ENCODE measurements at places on chromosomes 3 and 15.

GRCh38 chr15:96362755-96363651 is 32.5 kb downstream of the NR2F2 start:
- no peak for DNase-seq

DNA sequence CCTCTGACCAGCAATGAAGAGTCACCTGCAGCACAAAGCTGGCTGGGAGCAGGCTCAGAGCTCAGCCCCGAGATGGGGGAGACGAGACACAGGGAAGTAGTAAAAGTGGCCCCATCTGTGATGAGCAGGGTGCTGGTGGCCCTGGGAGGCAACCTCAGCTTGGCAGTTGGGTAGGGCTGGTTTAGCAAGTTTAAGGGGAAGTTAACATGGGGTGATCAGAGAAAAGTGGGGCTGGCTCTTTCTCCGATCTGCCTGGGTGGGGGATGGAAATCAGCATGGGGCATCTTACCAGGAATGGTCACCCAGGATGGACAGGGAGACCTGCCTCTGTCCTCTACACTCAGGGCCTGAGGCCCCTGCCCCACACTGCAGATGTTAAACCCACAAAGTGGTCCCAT is 29.9 kb upstream of the SFMBT1 start:
- DNase-seq: no peak

DNA sequence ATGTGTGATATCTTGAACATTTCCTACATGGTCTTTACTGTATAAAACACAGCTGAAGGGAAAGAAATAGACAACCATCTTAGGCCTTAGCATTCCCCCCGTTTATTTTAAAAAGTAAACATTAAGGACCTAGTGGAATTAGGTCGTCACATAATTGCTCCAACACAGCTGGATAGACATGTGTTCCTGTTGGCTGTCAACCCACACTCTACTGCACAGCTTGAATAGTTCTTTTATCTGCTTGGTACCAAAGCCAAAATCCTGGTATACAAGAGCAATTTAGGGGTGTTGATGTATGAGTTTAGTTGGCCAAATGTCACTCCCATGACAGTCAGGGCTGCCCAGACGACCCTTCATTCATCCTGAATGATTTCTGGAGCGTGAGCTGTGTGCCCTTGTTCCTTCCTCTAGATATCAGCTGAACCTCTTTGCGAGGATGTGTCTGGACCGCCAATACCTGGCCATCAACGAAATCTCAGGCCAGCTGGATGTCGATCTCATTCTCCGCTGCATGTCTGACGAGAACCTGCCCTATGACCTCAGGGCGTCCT is 179.7 kb downstream of the ITPR1 start:
- DNase-seq: no peak

DNA sequence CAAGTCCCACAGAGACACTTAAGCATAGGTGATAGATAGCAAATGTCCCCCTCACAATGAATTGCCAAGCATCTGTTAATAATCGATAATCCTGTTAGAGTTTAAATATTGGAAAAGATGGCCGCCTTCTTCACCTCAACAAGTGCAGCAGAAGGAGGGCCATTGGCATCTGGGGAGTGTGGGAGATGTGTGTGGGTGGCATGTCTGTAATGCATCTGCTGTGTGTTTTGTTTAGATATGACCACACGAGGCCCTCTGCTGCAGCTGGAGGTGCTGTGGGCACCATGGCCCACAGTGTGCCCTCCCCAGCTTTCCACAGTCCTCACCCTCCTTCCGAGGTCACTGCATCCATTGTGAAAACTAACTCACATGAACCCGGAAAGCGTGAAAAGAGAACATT is 12.9 kb downstream of the MKRN2 start:
- no peak for DNase-seq

- DNase-seq: no peak
These were observed 620.3 kb upstream of the AGTR1 start for GRCh38 chr3:148077318-148077923.

- DNase-seq: no peak
These were observed 40.7 kb downstream of the CYP11A1 start for GRCh38 chr15:74326746-74327145.

DNA sequence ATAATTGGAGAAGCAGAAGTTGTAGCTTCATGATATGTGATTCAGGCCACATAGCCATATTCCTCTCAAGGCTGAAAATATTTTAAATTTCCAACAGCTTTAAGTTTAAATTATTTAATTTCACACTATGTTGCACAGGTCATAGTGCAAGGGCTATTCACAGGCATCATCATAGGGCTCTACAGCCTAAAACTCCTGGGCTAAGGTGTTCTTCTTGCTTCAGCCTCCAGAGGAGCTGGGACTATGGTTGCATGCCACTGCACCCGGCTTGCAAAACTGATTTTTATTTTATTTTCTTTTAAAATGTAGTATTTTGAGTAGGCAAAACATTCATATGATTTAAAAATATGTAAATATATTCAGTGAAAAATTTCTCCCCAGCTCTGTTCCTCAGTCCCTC is 6.0 kb upstream of the CEP97 start:
- no peak for DNase-seq

DNA sequence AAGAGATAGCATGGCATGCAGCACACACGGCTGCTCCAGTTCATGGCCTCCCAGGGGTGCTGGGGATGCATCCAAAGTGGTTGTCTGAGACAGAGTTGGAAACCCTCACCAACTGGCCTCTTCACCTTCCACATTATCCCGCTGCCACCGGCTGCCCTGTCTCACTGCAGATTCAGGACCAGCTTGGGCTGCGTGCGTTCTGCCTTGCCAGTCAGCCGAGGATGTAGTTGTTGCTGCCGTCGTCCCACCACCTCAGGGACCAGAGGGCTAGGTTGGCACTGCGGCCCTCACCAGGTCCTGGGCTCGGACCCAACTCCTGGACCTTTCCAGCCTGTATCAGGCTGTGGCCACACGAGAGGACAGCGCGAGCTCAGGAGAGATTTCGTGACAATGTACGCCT is 4.8 kb downstream of the CIB1 start:
- no peak for DNase-seq

GRCh38 chr3:131303848-131304247 is 77.7 kb upstream of the NUDT16 start:
- no peak for DNase-seq

- no peak for DNase-seq
These were observed 793 bp downstream of the PCOLCE2 start for GRCh38 chr3:142888099-142888480.

GRCh38 chr3:117291476-117291875 is 581.9 kb downstream of the TUSC7 start:
- no peak for DNase-seq

DNA sequence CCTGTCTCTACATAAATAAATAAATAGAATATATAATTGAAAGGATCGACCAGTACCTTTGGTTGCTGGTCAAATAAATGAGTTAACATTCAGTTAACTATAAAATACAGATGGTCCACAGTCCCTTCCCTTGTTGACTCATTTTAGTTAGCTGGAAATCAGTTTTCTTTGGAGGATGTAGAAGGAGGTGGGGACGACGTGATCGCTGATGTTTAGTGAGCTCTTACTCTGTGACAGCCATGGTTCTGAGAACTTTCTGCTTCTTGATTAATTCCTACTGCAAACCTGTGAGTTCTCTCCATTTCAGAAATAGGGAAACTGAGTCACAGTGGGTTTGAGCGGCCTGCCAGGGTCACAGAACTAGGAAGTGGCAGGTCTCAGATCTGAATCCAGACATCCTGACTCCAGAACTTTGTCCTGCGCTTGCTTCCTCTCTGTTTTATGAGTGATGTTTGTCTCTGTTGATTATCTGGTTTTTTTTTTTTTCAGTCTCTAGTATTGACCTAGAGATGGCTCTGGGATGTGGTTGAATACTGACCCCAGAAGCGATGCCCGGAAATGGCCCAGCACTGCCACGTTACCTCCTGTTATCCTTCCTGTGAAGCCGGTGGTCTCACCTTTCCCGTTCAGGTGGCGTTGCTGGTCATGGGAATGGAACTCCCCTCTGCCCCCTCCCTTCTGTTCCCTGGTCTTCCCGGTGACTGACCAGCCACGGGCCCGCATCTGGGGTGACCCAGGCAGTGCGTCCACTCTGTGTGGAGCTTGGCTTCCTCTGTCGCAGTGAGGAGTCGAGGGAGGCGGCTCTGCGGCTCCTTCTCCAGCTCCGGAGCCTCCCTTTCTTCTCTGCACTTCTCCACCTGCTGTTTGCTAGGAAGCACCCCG is 18.2 kb downstream of the SYNM start:
- no peak for DNase-seq

DNA sequence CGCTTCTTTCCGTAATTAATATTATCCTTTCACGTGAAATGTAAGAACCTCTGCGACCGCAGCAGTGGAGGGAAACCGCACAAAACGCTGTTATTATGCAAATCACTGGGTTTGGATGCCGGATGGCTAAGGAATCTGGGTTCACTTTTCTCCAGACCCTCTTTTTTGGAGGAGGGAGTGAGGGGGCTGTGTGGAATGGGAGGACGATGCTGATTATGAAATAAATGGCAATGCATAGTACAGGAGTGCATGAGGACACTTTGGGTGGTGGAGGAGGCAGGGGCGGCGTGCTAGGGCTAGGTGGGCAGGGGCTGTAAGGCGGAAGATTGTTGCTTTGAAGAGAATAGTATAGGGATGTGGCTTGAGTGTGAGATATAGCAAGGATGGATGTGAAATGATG is 1.8 kb downstream of the CADM2 start:
- DNase-seq: no peak

GRCh38 chr3:42964266-42964665 is 14.8 kb upstream of the GASK1A start:
- no peak for DNase-seq

GRCh38 chr3:128094295-128095151 is 29.1 kb downstream of the RUVBL1 start:
- DNase-seq: no peak

DNA sequence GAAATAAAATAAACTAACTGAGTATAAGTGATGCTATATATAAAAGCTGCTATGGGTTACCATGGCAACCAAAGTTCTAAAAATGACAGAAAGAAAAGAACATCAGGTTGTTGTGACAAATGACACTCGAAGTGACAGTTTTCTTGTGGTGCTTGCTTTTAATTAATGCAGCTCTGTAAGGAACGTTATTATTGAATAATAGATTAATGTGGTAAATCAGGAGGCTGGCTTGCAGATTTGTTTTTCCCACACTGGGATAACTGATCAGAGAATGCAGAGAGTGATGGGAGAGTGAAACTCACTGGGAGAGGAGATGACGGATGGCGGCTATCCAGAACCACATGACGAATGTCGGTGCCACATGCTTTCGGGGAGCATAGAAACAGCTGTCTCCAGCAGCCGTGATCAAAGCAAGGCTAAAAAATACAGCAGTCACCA is 207.0 kb upstream of the ATP10A start:
- DNase-seq: no peak

GRCh38 chr15:82995938-82996337 is 9.9 kb downstream of the RAMAC start:
- DNase-seq: no peak

GRCh38 chr3:133871368-133872090 is 24.2 kb downstream of the RAB6B start:
- no peak for DNase-seq

- no peak for DNase-seq
These were observed 172.9 kb upstream of the BCL6 start for GRCh38 chr3:187918081-187918644.

GRCh38 chr3:188529228-188529627 is 375.3 kb downstream of the LPP start:
- no peak for DNase-seq

DNA sequence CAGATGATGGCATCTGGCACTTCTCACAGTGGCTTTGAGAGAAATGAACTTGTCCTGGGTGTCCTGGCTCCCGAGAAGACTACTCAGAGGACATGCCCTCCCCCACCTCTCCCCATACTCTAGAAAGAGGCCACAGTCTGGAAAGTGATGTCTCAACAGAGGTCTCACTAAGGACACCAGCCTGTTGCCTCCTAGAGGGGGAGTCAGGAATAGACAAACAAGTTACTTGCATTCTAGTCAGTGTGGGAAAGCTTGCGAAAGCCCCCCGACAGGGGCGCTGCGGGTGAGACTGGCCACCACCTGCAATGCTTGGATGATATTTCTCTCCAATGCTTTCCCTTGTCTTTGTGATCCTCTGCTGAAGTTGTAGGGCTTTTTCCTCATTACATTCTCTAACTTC is 17.2 kb downstream of the B4GALT4 start:
- DNase-seq: no peak

GRCh38 chr15:38531509-38531908 is 33.1 kb downstream of the RASGRP1 start:
- DNase-seq: peak; percentile 47

- DNase-seq: no peak
These were observed 203.3 kb downstream of the TP63 start for GRCh38 chr3:189834462-189834861.

DNA sequence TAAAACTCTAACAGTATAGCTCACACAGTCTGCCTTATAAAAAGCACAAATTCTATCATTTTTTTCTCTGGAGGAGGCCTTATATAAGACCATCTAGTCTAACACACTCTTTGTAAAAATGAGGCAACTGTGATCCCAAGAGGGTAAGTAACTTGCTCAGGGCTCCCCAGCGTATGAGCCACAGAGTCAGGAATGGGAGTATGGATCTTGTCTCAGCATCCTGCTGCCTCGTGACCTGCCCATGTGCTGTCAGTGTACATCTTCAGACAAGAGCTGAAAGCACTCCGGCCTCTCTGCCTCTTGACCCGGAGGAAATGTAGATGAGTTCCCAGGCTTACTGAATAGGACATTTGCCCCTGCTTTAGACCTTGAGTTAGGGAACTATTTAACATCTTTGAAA is 28.4 kb upstream of the MEF2A start:
- no peak for DNase-seq

DNA sequence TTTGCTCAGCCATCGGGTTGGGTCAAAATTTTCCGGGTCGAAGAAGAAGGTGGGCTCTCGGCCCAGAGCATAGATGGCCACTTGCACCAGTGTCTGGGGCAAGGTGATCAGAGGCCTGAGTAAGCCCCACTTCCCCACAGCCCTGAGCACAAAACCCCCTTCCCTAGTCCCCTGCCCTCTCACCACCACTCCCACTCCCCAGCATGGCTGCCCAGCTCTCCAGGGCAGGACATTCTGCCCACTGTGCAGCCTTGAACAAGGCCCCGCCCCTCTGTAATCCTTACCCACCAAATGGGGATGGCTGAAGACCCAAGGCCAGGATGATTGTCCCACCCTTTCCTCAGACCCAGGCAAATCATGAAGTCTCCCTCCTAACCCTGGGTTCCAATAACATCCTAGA is 28.8 kb downstream of the CYP11A1 start:
- DNase-seq: no peak

GRCh38 chr15:81049835-81050234 is 49.1 kb downstream of the TLNRD1 start:
- DNase-seq: no peak

DNA sequence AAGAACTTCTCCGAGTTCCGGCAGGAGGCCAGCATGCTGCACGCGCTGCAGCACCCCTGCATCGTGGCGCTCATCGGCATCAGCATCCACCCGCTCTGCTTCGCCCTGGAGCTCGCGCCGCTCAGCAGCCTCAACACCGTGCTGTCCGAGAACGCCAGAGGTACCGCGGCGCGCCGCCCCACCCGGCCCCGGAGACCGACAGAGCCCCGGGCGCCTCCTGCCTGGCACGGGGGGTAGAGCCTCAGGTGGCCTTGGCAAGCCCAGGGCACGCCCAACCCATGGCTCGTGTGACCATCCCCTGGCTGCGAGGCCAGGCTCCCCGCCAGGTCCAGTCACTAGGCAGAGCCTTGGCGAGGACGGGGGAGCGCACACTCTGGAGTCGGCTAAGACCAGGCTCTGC is 134.1 kb downstream of the LRRK1 start:
- no peak for DNase-seq
